ENCODE measurements at places on chromosomes 11 and 22.

- no peak for DNase-seq
These were observed 9.5 kb upstream of the CATSPER1 start for GRCh38 chr11:66035653-66036333.

DNA sequence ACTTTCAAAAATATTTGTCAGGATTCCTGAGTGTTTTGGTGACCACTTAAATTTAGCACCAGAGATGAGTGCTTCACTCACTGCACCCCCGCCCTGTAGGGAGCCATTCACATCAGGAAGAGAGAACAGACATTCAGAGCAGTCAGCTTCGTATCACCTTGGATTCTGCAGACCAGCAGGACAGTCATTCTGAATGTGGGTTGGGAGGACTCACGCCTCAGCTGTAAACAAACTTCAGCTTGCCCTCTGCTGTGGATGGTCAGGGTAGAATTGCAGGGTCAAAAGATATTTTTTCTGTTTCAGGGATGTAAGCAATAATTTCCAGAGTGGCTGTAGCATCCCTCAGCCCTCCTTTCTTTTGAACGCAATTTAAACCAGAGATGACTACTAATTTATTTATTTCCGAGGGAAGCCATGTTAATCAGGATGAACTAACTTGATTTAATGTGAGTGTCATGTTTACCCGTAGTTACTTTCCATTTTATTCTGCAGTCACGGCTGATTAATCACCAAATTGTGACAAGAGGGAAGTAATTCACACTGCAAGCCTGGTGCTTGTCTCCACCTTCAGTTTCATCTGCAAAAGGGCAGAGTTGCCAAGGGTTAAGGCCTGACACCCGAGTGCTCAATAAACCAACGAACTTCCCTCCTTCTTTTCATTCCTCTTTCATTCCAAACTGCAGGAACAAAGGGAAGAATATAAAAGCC lies 174.2 kb upstream of the DDI1 start:
- no peak for DNase-seq

DNA sequence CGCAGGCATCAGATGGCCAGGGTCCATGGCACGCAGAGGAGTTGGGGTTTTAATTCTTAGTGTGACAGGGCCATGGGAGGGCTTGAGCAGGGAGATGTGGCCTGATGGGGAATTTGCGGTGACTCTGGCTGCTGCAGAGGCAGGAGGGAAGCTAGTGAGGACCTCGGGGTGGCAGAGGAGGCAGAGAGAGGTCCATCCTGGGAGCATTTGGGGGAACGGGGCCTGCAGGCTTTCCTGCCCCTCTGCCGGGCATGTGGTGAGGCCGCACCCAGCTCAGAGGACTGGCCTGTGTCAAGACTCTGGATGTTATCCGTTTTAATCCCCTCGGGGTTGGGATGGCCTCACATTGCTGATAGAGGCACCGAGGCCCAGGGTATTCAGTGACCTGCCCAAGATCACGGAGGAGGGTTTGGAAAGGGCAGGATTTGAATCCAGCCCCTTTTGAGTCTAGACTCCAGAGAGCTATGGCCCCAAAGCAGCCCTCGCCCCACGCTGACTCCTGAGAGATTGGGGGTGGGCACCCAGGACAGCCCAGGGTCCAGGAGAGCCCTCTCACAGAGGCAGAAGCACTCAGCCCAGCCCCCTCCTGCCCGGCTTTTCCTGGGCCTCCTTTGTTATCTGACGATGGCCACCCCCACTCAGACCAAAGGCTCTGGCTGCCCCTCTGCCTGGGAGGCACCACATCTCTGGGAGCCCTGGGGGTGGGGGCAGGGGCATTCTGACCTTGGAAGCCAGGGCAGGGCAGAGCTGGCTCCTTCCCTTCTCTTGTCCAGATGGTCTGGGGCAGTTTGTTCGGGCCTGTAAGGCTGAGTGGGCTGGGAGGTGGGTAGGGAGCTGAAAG lies 13.9 kb downstream of the MGAT3 start:
- DNase-seq = no peak

GRCh38 chr11:62830904-62831519 lies 839 bp downstream of the STX5 start:
- no peak for DNase-seq

DNA sequence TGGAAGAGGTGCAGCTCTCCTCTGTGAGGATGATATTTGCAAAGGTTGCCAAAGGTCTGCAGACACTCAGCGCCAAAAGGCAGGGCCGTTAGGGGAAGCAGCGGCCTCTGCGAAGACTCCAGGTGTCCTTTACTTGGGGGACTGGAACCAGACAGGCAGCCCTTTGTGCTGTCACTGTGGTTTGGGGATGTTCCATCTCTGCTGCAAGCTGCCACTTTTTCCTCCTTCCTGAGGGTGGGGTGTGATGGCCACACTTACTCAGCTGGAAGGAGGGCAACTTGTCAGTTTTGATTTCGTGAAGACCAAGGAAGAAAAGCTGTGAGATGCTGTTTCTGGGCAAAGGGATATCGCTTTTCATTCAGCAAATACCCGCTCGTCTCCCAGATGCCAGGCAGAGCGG lies 96.5 kb upstream of the PRR5 start:
- no peak for DNase-seq

DNA sequence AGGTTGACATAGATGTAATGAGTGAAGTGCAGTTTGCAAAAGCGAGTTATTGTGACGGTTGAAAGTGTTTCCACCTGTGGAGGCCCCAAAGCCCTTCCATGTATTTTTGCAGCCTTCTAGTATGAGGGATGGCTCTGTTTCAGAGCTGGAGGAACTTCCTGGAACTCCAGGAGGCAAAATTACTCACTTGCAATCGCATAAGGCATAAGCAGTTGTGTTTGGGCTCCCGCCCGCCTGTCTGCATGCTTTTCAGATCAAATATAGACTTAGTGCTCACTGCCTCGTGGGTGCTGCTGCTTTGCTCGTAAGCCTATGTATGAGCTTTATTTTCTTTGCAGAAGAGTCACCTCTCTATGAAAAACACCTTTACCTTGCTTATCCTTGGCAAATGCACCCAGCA lies 146.8 kb upstream of the LARGE1 start:
- no peak for DNase-seq

DNA sequence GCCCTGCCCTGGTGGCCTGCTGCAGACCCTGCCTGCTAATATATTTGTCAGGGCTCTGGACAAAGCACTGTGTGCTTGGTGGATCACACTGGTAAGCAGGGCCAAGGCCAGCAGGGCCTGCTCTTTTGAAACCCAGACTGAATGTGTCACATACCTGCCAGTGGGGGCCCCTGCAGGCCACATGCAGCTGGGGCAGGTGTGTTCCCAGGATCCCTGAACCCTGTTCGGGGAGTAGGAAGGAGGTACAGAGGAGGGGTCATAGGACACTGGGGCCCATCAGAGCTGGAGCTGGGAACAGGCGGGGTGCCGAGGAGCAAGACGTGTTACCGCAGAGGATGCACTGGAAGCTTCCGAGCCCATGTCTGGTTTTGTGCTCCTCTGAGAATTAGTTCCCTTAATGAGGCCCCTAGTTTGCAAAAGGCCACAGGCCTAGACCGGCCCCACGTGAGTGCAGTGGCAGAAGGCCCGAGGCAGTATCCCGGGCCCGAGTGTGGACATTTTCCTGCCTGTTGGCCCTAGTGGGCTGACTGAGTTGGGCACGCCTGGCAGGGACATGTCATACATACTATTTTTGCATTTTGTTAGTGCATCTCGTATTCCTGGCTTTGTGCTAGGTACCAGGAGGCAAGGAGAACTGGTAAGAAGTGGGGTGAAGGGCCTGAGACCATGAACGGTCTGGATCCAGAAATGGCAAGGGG lies 11.2 kb upstream of the ACR start:
- DNase-seq = no peak

DNA sequence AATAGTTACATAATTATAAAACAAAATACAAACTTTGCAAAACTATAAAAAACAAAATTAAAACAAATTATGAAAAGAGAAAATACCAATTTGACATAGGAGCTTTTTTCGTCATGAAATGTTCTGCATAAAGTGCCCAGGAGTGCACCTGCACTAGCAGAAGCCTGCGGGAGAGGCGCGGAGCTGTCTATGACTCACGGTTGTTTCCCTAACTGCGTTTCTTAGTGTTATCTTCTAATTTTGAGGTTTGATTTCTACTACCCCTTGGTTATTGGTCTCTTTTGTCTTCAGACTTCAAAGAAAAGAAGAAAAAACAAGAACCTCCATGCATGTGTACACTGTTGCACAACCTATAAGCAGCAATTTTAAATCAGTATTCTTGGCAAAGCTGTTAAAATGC lies 740.9 kb upstream of the LRRC4C start:
- no peak for DNase-seq

DNA sequence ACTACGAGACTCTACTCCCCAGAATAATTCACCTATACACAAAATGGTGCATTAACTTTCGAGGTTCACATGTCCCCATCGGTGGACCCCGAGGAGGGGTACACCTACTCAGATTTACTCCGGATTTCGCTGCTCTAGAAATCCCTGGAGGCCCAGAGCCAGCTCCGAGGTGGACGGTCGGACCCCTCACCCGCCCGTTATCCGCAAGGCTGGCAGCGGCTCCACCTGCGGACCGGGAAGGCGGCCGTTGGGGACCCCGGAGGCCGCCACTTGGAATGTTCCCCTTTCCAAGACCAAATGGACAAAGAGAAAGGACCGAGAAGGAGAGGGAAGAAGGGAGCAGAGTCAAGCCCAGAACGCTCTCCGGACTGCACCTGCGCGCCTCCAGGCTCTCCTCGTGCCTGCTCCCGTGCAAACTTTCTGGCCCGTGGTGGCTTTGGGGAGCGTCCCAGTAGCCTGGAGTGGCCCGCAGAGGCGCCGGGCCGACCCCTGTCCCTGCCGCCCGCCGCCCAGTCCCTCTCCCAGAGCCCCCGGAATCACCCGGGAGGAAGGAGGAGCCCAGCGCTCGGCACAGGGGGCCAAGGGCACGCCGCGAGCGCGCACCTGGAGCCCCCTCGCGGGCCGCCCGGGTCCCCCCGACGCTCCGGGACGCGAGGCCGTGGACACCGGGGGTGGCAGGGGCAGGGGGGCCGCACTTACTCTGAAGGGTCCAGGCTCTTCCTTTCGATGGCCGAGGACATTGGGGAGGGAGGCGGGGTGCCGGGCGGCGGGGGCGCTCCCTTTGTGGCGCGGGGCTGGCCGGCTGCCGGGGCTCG lies 23.0 kb downstream of the LMO2 start:
- DNase-seq = no peak

All from right atrium auricular region (tissue), 2 donors.